AG10803 (cell line): ENCODE measurements at places on chromosomes 7 and 10.

- peak; percentile 81 for DNase-seq
Observed at GRCh38 chr7:29953726-29954347, 35.8 kb downstream of the SCRN1 start.

GRCh38 chr10:131750171-131750895, 150.5 kb upstream of the PPP2R2D start:
- no peak for DNase-seq

GRCh38 chr7:45359776-45360175, 202.2 kb downstream of the RAMP3 start:
- no peak for DNase-seq

DNA sequence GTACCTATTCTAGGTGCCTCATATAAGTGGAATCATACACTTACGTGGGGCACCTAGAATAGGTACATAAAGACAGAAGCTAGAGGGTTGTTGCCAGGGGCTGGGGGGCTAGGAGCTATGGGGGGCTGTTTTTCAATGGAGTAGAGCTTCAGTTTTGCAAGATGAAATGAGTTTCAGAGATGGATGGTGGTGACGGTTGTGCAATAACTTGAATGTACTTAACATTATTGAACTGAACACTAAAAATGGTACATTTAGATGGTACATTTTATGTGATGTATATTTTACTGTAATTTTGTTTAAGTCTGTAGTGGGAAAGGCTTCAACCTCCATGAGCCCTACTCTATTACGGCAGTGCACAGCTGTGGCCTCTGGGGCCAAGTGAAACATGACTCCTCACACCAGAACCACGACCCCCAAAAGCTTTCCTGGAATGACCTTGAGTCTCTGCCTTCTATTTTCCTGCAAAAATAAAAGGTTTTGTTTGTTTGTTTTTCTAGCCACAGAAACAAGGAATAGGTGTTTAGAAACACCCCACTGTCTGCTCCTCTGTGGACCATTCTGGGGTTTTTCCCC, 147.3 kb upstream of the PLXNA4 start:
- peak; percentile 4 for DNase-seq

- DNase-seq: no peak
Observed at GRCh38 chr10:10385831-10386230, 631.8 kb upstream of the CELF2 start.

GRCh38 chr10:69716711-69717560, 84.8 kb upstream of the COL13A1 start:
- DNase-seq: no peak

- DNase-seq: no peak
Observed at GRCh38 chr7:132520591-132521280, 55.5 kb downstream of the PLXNA4 start.

DNA sequence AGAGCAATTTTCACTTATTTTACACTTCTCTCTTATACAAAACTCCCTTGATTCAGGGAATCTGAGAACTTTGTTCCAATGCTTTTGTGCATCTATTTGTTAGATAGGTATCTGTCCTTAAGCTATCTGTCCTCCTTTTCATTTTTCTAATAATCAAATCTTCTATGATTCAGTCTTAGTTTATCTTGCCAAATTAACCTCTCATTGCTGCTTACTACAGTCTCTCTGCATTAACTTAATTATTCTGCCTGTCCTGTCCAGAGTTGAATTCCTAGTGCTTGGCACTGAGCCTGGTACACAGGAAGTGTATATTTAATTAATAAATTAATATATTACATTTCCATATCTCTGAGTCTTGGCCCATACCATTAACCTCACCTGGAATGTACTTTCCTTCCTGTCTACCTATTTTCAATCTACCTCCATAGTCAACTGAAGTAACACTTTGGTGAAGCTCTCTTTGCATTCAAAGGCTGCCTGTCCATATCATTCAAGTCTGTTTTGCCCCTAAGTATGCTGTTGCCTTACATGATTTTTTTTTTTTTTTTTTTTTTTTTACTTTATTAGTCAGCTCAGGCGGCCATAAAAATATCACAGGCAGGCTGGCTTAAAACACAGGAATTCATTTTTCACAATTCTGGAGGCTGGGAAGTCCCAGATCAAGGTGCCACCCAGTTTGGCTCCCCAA, 66.0 kb upstream of the CSTF2T start:
- DNase-seq: no peak

DNA sequence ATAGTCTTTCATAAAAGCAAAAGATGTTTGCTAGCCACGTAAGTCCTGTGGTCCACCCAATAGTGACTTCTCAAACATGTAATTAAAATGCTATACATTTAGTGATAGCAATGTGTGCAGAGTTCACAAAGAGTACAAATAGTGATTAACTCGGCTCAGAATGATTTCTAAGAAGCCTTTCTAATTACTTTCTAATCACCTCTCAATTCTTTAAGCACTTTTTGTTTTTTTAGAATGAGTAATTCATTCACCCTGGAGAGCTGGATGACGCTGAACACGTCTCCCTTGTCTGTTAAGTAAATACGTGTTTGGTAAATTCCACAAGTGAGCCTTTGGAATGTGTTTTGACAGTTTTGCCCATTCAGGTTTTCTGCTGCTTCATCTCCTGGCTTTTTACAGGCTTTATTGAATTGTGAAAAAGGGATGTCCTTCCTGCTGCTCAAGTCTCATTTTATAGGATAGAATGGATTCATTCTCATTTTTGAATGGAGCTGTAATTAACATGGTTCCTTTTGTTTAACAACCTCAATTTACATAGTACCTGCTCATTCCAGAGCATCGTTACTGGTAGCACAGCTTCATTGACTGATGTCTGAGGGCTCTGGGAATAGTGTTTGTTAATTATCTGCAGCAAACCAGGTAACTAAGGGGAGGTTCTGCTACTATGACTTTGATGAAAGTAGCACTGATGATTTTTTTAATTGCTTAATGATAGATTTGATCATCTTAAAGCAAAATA, 212.1 kb downstream of the VTI1A start:
- no peak for DNase-seq

DNA sequence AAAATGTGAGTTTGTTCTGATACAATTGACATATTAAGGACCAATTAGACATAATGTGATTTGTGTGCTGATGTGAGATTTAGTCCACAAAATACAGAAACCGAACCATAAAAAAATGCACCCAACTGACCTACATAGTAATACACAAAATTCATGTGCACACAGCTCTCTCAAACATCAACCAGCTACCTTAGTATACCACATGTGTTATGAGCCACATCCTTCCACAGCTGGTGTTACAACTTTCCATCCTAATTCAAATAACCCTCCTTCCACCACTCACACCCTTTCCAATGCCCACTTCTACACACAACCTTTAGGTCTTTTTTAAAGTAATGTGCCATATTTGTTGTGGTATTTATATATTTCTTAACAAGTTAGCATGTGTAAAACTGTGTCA, 31.7 kb upstream of the C7orf33 start:
- DNase-seq: no peak

GRCh38 chr7:142870566-142871259, 14.8 kb downstream of the TRPV6 start:
- DNase-seq: no peak

DNA sequence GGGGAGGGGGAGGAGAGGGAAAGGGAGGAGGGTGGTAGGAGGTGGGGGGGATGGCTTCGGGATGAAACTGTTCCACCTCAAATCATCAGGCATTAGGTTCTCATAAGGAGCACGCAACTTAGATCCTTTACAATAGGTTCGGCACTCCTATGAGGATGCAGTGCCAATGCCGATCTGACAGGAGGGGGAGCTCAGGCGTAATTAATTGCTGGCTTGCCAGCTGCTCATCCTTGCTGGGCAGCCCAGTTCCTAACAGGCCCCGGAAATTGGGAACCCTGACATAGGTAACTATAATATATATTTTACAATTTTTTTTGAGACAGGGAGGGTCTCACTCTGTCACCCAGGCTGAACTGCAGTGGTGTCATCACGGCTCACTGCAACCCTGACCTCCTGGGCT, 118.8 kb upstream of the SFMBT2 start:
- peak; percentile 12 for DNase-seq

- DNase-seq: no peak
Observed at GRCh38 chr10:37752334-37752875, 105.0 kb downstream of the ZNF248 start.

DNA sequence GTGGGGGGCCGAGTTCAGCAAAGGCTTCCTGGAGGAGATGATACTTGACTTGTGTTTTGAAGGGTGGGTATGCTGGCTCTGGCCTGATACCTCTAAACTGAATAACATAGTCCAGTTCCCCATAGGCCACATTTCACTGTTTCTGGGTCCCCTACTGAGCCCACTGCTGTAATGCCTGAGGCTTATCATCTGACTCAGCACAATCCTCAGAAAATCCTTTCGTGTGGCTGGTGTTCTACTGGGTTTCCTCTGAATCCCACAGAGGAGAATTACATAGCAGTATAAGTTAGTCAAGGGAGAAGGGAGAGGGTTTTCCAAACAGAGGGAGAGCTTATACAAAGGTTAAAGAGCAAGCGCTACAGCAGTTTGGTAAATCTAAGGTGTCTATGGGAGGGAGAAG, 2.8 kb upstream of the R3HCC1L start:
- no peak for DNase-seq

DNA sequence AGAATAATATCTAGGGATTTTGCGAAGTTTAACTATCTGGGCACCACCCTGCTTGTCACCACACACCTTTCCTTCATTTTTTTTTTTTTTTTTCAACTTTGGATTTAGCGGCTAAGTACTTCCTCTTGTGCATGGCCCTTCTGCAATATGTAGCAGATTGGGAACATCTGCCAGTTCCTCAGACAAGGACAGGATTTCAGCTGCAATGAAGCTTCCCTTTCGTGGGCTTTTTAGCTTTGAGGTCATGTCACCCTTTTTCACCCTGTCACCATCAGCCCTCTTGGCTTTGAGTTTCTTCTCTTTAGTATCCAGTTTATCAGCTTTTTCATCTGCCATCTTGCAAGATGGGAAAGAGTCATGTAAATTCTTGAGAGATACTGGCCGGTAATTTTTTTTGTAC, 81.6 kb upstream of the ETV1 start:
- no peak for DNase-seq

DNA sequence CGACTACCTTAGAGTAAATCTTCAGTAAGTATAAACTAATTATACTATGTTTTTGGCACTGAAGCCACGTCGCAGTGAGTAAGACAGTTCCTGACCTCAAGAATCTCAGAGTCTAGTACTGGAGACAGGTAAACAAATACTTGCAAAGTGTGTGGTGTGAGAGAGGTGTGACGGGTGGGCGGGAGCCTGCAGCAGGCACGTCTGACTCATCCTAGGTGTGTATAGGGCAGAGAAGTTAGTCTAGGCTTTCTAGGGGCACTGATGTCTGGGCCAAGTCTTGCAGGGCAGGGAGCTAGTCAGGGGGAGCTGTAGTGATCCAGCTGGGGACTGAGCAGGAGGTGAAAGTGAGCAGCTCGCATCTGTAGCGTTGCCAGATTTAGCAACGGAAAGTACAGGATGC, 35.9 kb upstream of the SFTPD start:
- no peak for DNase-seq

DNA sequence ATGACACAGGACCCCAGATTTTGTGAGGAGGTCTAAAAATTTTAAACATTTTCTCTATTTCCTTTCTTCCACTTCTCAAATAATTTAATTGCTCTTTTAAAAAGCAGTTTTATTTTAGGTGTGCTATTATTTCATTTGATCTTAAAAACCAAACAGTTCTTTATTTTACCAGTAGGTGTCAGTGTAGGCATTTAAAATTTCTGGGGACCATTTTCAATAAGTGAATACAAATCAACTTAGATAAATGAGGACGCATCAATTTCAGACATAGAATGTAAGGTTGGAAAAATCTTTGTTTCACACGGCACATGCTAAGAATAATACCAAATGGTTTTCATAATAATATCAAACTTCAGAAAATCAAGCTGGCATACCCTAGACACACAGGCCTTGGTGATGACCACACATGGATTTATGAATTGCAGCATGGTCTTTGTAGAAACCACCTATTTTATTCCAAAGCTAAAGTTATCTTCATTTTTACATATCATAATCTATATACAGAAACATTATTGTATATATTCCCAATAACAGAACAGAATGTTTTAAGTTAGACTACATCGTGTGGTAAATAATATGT, 127.6 kb upstream of the SLC26A5 start:
- peak; percentile 41 for DNase-seq

GRCh38 chr10:6929148-6929830, 349.2 kb upstream of the PRKCQ start:
- no peak for DNase-seq

DNA sequence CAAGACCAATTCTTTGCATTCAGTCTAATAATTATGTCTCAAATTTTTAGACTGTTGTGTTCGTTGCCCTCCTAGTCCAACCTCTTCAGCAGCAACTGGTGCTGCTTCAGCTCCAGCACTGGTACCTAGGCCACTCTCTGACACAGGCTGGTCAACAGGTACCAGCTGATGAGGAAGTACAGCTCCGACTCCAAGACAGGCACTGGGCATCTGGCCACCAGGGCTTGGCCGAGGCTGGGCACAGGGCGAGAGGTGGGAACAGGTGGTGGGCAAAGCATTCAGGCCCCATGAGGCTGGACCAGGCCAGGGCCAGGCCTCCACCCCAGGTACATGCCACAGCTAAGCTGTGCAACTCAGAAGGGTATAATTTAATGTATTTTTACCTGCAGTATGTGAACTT, 151.5 kb upstream of the AGR3 start:
- DNase-seq: no peak

DNA sequence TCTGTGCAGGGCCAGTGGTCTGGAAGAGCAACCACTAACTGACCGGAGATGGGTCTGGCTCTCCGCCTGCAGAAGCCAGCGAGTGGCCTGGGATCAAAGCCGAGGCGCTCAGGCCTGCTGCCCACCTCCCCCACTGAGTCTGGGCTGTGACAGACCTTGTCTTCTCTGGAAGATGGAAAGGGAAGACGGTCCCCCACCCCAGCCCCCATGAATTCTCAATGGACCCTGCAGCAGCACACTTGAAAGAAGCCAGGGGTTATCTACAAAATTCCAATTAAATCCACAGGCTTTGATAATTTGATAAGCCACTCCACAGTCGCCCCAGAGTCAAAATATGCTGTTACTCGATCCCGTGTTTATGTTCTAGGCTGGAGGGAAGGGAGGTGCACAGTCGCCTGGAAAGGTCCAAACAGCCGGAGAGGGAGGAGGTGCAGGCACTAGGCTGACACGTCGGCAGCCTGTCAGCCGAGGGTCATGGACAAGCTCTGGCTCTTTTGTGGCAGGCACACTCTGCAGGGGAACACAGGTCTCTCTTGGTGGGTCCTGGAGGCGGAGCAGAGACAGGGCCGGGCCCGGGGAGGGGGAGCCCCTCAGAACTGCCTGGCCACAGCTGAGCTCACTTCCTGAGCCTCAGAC, 134.9 kb downstream of the SH3PXD2A start:
- DNase-seq: no peak

DNA sequence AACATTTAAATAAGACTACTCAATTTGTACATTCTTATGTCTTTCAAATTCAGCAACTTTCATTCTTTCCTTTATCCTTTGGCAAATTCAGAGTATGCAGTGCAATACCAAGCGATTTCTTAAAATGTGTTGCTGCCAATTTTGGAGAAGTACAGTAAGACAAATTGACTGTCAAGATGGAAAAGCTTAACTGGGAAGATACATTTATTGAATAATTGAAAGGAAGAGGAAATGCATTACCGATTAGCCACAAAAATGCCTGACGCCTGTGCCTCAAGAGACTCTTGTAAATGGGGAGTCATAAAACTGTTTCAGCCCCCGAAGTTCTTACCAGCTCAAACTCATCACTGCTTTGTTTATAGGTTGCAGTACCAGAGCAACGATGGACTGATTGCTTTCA, 373.3 kb upstream of the GALNT17 start:
- peak; percentile 29 for DNase-seq
